ENCODE measurements at places on chromosomes 3 and 15.

GRCh38 chr15:54208786-54209185 lies 230.5 kb downstream of the UNC13C start:
- no peak for DNase-seq

DNA sequence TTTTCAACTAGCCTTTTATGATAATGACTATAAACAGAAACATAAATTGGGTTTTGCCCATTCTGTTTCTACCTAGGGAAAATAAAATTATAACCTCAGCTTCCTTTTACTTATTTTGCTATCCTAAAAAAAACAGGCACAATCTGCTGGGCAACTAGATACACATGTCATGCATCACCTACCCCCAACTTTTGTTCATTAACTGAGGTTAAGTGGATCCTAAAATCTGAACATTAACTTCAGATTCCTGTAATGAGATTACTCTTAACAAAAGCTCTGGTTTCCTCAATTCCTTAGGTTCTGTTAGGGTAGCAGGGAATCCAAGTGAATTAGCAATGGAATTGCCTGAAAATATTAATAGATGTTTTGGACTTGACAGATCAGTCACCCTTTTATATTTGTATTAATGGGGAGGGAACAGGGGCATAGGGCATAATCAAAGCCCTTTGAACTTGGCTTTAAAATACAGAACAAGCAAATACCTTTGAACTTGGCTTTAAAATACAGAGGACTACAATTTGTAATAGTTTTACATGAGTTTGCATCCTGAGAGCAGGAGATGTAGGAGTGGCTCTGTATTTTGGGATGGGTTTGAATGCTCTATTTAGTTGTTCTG lies 106.6 kb downstream of the FEZF2 start:
- no peak for DNase-seq

DNA sequence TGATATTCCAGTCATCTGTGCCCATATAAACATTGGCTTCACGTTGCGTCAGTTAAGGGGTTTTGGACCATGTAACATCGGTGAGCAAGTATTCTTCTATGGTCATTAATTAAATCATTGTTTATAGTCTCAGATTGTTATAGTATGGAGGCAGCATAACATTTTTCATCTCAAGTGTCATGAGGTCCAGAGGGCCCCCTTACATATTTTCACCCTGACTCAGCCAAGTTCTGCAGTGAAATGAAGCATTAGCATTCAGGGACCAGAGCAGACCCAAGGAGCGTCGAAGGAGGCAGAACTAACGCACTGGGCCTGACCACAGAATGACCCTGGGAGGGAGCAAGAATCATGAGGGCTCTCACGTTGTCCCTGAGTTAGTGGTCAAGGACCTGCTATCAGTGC lies 171.5 kb downstream of the LRTM1 start:
- DNase-seq: no peak

DNA sequence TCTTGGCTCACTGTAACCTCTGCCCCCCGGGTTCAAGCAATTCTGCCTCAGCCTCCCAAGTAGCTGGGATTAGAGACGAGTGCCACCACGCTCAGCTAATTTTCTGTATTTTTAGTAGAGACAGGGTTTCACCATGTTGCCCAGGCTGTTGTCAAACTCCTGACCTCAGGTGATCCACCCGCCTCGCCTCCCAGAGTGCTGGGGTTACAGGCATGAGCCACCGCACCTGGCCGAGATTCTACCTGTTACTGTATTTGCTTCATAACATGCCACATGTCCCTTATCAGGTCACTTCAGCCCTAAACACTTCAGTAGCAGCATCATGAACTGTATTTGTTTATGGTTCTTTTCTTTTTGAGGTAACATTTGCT lies 7.5 kb upstream of the LCTL start:
- DNase-seq: no peak

DNA sequence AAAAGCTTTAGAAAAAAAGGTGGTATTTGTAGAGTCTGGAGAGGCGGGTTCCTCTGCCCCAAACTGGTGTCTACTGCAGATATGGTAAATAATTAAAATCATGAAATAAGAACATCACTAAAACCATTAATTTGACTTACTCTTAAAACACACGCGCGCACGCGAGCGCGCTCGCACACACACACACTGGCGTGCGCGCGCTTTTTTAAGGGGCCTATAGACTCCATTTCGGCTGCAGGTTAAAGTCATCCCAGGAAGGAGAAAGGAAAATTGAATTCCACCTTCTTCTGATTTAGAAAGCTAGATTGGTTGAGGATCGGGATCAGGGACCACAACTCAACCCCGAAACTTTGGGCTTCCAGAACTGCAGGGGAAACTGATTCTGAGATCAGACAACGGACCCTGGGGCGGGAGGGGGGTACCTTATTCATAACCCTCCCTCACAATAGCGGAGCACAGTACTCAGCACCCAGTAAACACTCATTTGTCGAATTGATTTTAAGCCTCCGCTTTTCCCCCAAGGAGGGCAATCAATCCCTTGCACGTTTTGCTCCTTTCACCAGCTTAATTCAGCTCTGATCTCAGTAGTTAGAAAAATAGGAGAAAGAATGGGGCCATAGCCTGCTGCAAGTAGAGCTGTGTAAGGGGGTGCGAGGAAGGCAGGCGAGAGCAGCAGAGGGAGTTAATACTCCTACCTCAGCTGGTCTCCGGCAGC lies 509 bp upstream of the LRRC3B start:
- no peak for DNase-seq

DNA sequence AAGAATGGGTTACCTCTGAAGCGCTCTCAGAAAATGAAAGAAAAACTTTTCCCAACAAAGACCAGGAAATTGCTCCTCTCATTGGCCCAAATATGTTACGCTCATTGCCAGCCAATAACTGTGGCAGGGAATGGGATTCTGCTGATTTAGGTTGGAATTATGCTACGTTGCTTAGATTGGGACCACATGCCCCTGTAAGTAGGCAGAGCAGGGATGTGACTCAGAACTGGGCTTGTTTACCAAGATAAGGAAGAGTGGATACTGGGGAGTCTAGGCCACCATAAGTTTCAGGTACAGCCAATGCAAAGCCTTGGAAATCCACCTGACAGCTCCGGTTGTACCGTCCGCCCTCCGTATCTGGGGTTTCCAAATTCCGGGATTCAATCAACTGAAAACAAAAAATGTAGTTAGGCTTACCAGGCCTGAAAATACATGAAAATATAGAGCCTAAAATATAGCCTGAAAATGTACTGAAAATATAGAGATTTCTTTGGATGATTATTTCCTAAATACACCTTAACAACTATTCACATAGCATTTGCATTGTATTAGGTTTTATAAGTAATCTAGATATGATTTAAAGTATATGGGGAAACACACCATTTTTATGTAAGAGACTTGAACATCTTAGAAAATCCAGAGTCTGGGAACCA lies 1.5 kb upstream of the TCF12 start:
- no peak for DNase-seq

- DNase-seq: no peak
These were observed 93.7 kb upstream of the MBNL1 start for GRCh38 chr3:152174876-152175527.

DNA sequence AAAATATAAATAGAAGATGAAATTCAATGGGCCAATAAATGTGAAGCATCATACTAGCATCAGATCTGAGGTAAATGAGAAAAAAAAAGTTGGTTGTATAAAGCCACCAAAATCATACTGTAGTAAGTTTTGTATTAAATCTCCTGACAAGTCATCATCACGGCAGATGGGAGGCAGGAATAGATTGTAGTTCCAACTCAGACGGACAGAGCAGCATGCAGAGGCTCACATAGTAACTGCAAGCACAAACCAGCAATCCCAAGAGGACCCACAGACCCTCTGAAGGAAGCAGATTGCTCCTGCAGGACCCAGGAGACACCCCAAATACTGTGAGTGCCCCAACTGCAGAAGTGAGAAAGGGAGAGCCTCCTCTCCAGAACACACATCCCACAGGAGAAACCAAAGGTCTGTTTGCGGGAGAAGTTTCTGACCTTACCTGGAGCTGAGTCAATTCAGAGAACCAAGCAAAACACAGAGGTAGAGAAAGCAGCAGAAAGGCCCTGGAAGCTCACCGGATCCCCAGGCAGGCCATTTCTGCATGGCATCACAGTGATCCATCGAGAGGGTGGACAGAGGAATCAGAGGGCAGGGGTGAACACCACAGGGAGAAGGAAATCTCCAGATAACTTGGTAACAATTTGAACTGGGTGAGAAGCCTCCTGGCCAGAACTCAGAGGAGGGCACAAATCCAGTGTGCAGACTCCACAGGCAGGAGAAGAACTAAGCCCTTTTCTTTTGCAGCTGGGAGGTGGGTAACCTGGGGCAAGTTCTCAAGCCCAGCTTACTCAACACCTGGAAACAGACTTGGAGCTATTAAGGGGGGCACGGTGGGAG lies 141.6 kb upstream of the ARHGEF26 start:
- no peak for DNase-seq

All from naive thymus-derived CD4-positive, alpha-beta T cell (primary cell).